ENCODE measurements at places on chromosomes 5 and 9.

DNA sequence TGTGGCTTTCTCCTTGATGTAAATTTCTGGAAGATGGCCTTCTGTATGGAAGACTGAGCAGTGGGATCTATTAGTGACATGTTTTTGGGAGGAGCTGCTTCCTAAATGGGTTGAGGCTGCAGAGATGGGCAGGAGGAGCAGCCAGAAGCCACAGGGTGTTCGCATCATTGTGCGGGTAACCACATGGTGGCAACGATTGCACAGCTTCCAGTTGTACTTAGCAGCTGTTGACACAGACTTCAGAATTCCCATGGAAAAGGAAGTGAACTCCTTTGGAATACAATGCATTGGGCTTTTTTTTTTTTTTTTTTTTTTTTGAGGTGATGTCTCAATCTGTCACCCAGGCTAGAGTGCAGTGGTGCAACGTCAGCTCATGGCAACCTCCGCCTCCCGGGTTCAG lies 297.3 kb downstream of the NR3C1 start:
- peak; percentile 22 for DNase-seq

GRCh38 chr9:124457079-124457886 lies 7.0 kb downstream of the ADGRD2 start:
- DNase-seq = no peak

DNA sequence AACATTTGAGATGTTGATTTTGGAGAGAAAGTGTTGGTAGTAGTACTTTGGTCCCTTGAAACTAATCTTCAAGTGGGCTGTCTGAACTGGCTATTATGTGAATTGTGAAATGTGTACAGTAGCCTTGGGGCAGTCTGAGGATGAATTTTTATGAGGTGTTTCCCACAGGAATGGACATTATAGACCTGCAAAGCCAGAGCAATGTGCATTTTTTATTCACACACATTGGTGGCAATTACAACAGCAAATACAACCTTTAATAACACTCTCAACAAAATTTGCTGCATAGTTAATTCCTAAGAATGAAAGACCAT lies 147.0 kb downstream of the PAM start:
- DNase-seq = no peak

DNA sequence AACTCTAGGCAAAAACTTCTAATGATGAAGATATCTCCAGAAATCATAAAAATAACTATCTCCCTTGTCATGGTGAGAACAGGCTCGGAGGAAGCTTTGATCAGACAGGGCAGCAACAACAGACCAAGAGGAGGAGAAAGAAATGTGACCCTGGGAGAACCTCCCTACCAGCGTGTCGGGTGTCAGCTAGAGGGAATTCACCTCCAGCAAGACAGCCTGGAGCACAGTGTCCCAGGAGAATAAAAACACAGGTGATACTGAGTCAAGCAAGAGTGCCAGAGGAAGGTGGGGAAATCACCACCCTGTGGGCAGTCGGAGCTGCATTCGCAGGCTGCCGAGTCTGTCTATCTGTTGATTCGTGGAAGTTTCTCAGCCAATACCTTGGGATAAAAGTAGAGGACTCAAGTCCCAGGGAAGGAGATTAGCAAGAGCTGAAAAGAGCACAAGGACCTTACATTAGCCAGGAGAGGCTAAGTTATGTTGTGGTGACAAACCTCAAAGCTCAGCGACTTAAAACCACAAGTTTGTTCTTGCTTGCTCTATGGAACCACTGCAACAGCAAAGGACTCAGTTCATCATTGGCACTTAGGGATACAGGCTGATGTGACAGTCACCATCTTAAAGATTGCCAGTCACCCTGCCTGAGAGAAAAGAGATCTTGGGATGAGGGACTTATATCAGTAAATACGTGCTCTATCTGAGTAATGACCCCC lies 598.3 kb downstream of the CCDC171 start:
- DNase-seq = no peak

GRCh38 chr9:93376411-93376810 lies 75.1 kb upstream of the FAM120A start:
- no peak for DNase-seq

DNA sequence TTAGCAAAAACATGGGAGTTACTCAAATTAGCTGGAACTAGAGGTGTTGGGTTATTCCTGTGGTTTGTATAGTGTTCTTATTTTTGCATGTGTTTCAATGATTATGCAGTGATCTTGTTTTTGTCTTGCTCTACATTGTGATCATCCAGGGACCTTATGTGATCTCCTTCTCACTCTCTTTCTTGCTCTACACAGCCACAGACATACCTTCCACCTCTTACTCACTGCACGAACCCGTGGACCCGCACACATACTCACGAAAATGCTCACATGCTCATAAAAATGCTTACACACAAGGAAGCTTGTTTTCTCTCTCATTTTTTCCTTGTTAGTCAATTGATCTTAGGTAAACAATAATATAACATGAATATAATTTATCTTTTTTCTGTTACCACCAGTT lies 187.1 kb downstream of the KDM4C start:
- no peak for DNase-seq

- DNase-seq = no peak
These were observed 56.0 kb downstream of the PSD2 start for GRCh38 chr5:139851558-139851957.

DNA sequence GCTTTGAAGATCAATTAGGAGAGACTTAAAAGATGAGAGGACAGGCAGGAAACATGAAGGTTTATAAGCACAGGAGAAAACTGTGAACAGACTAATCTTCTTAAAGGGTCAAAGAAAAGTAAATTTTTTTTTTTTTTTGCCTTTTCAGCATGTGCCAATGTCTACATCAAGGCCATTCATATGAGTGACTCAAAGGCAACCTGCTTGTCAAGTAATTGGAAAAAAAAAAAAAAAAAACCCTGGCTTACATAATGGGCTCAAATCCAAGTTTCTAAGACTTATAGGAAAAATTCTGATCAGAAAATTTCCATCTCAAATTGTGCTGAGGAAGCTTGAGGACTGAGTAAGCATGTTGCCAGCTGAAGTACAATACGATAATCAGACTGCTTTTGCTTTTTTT lies 15.9 kb downstream of the PPP2R2B start:
- DNase-seq = no peak

GRCh38 chr5:147559749-147560148 lies 49.9 kb upstream of the DPYSL3 start:
- no peak for DNase-seq

GRCh38 chr5:73201547-73202513 lies 28.8 kb downstream of the TMEM174 start:
- peak; percentile 92 for DNase-seq

- no peak for DNase-seq
These were observed 33.7 kb downstream of the UBE2R2 start for GRCh38 chr9:33850677-33851076.

- no peak for DNase-seq
These were observed 224.8 kb upstream of the IL12B start for GRCh38 chr5:159555084-159555483.

DNA sequence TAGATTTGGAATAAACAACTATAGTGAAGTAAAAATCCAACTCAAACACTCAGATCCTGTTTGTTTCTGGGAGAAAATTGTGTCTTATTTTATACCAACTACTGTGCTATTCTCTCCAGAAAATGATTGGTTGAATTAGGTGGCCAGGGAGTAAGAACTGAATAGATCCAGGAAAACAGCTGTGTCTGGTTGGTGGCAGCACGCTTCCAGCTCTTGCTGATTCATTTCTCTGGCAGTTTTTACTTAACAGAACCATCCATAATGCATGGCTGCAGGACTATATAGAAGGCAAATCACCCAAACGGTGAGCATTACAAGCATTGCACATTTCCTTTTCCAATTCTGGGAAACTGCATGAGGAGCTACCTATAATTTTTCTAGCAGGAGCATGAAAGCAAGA lies 29.5 kb downstream of the DMAC1 start:
- no peak for DNase-seq

GRCh38 chr5:36304095-36304805 lies 2.5 kb upstream of the RANBP3L start:
- no peak for DNase-seq

DNA sequence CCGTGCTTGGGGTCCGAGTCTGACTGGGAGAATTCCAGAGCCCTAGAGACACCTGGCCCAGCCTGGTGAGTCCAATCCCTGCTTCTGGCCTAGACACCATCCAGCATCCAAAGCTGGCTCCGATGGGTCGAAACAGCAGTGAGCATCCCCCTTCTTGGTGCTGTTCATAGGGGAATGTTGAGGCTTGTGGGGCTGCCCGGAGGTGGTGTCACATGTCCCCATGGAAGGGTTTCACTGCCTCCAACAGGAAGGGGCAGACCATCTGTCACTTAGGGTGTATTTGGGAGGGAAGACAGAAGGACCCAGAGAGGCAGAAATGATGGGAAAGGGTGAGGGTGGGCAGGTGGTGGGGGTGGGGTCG lies 13.9 kb downstream of the C9orf50 start:
- no peak for DNase-seq

GRCh38 chr9:74662674-74663073 lies 165.5 kb downstream of the RORB start:
- DNase-seq = no peak

DNA sequence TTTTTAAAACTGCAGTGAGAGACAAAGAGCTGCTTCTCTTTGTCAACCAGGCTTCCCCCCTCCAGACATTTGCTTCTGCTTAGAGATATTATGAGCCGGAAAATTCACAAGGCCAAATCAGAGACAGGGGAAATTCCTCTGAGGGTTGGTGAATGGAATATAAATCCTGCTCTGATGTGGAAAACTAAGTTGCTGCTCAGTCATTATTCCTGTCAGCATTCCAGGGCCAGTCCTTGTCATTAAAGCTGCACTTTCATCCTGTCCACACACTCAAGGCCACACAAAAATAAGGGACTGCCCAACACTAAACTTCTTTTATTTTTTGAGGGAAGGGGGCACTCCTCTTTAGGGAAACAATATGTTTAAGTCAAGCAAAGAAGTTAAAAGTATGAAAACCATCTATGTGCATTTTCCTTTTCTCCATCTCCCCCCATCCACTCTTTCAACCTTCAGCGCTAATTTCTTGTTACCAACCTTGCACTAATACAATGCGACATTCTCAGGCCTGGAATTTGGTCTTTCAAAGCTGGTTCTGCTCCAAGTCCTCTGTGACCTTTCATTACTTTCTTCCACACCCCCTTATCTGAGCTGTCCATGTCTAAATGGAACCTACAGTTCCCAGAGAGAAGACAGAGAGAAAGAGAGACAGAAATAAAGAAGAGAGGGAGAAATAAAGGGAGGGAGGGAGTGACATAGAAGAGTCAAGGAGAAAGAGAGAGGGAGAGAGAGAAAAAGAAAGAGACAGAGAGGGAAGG lies 118.9 kb upstream of the S1PR3 start:
- no peak for DNase-seq

DNA sequence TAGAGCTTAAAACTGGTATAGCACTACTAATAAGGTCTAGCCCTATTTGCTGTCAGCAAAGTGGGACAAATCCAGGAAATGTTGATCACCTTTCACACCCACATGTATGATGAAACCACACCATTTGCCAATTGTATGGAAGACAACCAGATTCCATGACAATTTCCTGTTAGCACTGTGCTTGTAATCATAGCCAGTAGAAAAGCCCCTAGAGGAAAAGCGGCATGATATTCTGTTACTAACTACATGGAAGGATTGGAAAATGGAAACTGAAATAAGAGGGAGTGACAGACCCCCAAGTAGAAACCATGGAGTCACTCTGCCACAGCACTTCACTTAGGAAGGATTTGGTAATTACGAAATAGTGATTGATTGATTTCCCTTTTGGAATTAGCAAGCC lies 923 bp downstream of the SPATA6L start:
- no peak for DNase-seq

DNA sequence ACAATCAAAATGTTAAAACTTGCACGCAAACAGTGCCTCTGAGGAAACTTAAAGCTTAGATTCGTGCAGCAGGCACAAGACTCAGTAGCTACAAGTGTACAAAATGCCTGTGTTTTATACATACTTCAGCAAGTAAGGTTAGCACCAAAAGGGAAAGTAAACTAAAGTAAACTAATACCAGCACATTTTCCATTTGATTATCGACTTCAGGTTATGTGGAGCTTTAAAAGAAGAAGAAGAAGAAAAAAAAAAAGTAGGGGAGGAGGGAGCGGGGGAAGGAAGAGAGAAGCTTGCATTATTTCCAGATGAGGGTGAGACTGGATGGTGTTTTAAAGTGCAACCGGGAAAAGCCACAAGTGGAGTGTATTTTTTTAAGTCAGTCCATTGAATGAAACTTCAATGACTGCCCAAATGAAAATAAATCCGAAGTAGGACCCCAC lies 596 bp upstream of the ADAMTS6 start:
- no peak for DNase-seq

GRCh38 chr9:37062336-37062735 lies 28.3 kb upstream of the PAX5 start:
- no peak for DNase-seq

- DNase-seq = no peak
These were observed 2.2 kb downstream of the RAD1 start for GRCh38 chr5:34913072-34913471.

GRCh38 chr5:179278119-179278518 lies 67.1 kb downstream of the ADAMTS2 start:
- DNase-seq = no peak

- DNase-seq = no peak
These were observed 14.0 kb downstream of the IRGM start for GRCh38 chr5:150860246-150860821.

DNA sequence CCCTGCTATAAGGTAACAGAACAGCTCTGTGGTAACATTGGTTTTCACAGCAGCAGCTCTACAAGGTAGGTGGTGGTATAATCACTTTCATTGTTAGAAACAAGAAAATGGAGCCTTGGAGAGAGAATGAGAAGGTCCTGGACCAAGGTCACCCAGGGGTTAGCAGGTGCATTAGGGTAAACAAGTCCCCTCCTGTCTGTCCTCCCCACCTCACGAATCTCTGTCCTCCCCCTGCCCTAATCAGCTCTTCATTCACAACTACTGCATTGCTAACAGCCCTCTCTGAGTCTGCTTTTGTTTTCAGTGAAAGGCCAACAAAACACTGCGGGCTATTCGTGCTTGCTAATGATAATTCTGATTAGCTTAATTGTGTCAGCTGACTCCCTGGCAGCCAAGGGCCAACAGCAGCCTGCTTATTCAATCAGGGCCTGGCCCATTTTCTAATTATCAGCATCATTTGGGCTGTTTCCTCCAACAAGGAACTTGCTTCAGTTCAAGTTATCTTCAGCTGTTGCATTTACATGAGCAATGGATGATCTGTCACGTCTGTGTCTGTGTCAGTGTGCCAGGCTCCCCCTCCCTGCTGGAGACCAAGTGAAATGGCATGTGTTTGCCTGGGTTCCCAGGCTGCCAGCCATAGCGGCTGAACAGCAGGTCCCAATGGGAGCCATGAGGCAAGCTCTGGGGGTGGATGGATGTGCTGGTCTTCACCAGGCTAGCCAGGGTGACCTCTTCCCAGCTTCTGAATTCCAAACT lies 56.7 kb upstream of the EQTN start:
- DNase-seq = no peak

- DNase-seq = no peak
These were observed 224.4 kb downstream of the NXNL2 start for GRCh38 chr9:88759364-88759763.

GRCh38 chr5:158514986-158515359 lies 584.7 kb downstream of the EBF1 start:
- DNase-seq = no peak

- no peak for DNase-seq
These were observed 35.4 kb downstream of the DOCK8 start for GRCh38 chr9:250039-250438.

- no peak for DNase-seq
These were observed 10.3 kb downstream of the GOLPH3 start for GRCh38 chr5:32163785-32164184.

Measured in HEK293T (cell line).